ENCODE measurements at places on chromosomes 7 and 10.
A peak's percentile ranks its signal among the peaks of the same experiment; 100 is the strongest.

DNA sequence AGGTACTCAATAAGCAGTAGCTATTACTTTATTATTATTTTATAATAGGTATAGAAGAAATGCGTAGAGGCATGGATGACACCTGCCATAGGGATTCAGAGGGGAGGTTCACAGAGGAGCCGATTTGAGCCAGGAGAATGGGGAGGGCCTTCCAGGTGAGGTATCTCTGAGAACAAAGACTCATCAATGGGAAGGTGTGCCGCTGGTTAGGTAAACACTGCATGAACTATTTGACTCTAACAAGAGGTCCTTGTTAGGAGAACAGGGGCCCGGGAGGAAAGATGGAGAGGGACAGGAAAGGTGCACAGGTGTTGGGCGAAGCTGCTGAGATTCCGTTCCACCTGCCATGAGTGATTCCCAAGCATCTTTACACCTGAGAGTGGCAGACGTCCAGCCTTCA, 41.8 kb upstream of the TMEM273 start:
- DNase-seq = no peak

GRCh38 chr7:71846160-71846559, 566.0 kb downstream of the CALN1 start:
- DNase-seq = no peak

DNA sequence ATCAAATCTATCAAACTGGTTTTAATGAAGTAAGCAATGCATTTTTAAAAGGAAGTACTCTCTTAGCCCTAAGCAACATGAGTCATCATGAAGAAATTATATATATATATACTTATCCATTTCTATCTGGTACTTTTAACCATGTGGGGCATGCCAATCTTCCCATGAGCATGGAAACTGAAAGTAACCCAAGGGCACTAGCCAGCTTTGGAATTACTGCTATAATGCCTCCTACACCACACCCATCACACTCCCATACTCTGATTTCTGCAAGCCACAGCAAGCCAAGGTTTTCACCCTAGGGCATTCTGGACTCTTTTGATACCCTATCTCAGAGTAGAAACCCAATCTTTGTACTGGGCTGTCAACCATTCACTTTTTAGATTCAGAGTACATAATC, 204.6 kb downstream of the IMMP2L start:
- DNase-seq = peak; percentile 37

GRCh38 chr10:132644527-132645246, 107.1 kb downstream of the INPP5A start:
- DNase-seq = no peak

GRCh38 chr7:48667407-48667806, 256.9 kb upstream of the CDC14C start:
- no peak for DNase-seq

DNA sequence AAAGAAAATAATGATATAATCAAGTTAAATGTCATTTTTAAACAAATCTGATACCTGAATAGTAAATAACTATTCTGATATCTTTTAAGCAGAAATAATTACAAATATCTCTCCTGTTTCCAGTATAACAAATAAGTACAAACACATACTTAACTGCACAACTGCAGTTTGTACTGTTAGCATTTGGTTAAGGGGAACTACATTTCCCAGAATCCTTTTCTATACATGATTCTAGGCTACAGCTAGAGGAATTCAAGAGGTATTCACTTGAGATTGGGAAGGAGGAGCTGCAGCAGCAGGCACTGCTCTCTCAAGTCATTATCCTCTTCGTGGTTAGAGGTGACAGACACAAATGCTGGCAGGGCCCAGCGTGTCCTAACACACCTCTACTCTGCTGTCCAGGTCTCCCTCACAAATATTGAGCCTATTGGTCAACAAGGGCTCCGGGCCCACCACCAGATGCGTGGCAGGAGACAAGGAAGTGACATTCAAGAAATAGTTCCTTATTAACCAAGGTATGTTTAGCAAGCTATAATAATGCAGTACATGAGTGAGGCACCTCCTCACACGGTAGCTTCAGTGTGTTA, 255.1 kb upstream of the MKLN1 start:
- DNase-seq = peak; percentile 24

GRCh38 chr7:79778786-79779770, 325.6 kb upstream of the MAGI2 start:
- DNase-seq = peak; percentile 1

- no peak for DNase-seq
Observed at GRCh38 chr10:33631991-33632390, 297.5 kb upstream of the NRP1 start.

DNA sequence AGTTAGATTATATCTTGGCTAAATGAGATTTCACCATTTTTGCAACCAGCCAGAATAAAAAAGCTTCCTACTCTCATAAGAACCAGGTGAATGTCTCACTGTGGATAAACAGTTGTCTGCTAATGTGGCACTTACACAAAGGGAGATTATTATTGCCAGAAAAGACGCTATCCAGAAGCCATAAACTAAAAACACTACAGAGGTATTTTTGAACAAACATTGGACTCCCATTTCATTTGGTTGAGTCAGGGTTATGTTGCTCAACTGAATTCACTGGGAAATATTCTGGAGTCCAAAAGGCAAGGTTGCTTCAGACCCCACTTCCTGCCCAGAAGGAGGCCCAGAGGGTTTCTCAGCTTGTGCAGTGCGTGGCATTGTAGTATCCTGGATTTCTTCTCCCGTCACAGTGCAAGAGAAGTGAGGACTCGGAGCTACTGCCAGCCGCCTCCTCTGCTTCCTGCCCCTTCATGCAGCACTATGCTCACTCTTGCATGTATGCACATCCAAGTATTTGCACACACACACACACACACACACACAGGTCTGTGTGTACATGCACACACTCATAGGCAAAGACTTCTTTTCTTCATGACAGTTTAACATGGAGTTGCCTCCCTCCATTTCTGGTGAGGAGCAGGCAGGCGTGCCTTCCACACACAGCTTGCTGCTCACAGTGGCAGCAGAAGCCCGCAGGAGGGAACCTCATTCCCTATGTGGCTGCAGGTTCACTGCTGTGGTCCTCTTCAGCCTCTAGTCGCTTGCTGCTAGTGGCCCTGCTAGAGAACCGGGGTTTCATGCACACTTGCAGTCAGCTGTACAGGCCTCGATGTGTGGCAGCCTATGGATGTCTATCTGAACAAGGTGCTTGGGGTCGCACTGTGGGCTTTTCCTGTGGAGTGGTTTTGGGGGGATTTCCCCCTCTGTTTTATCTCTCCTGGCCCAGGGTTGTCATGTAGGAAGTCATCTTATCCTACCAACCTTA, 10.1 kb downstream of the DENND10 start:
- DNase-seq = peak; percentile 59

- DNase-seq = no peak
Observed at GRCh38 chr7:150877536-150877935, 25.2 kb downstream of the AOC1 start.

DNA sequence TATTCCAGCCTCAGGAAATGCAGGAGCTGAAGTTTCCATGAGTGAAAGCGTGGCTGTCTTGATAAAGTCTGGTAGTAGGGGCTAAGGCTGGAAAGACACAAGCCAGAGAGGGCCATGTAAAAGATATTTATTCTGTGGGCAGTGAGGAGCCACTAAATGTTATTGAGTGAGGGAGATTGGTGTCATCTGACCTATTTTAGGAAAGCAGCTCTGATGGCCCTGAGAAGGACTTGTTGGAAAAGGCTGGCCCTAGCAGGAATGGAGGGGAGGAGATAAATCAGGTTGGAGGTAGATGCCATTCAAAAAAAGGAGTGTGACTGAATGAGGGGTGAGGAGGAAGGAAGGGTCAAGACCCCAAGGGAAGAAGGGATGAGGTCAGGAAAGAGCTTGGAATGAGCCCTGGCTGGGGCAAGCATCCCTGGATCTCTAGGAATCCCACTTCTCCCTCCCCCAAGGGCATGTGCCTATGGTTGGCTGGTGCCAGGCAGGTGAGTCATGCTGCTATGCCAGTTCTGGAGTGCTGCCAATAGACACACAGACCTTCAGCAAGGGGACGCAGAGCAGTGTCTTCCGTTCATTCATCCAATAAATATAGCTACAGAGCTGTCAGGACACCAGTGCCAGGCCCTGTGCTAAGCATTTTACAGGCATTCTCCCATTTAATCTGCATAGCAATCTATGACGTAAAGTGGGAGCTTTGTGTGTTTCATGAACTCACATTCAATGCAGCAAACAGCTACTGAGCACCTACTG, 2.0 kb downstream of the ANKRD2 start:
- peak; percentile 97 for DNase-seq

DNA sequence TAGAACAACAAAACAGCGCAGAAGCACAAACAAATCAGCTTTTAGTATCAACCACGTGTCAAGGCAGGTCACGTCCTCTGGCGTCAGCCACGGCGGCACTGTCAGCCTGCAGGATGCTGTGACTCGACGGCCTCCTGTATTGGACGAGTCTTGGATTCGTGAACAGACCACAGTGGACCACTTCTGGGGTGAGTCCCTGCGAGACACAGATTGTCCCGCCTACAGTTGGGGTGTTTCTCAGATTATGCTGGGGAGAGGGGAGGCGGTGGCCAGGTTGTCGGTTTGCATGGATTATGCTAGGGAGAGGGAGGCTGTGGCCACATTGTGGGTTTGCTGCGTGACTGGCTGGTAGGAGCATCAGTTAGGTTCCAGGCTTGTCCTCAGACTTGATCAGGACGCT, 9.7 kb downstream of the SUN1 start:
- DNase-seq = no peak

- DNase-seq = peak; percentile 29
Observed at GRCh38 chr10:106189292-106189691, 975.2 kb downstream of the SORCS1 start.

DNA sequence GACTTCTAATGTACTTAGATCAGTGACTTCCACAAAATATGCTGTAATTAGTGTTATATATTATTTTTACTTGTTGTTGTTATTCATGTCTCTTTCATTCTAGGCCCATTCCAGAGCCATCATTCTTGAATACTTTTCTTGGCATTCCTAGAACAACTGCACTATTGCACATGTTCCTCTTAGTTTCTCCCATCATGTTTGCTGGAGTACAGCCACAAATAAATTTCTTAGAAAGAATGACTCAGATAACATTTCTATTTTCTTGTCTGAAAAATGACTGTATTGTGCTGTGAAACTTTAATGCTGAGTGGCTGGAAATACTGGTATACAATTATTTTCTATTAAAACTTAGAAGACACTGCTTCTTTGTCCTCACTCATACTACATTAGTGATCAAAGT, 651.0 kb upstream of the STEAP1 start:
- no peak for DNase-seq

DNA sequence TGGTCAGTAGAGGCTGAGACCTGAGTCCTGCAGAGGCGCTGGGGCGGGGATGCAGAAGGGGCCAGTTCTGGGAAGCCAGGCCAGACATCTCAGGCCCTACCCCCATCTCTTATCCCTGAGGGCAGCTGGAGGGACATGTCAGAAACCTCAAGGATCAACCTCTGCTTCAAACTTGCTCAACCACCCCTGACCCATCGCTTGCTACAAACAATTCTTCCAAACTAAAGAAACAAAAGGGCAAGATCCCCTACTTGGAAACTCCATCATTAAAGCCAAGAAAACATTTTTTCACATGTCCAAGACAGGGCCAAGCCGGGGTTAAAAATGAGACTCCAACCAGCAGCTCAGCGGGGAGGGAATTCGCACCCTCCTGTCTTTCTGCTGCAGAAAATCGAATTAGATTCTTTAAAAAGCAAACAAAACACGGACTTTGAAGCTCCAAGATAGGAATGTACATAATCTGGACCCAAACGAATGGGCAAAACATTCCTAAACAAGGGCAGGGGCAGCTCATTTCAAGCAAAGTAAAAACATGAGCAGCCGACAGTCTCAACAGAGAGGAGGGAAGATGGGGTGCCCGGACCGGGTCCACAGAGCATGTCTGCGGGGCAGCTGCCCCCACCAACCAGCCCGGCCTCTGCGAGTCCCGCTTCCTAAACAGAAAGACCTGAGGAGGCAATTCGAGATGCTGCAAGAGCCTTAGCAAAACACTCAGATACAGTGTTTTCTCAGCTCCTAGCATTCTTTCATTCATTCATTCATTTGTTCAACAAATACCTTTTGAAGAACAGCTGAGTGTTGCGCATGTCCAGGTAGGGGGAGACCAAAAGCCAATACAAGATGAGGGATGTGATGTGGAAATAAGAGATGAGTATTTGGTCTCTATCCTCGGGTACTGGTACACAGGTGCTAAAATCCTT, 44.8 kb downstream of the CHST15 start:
- no peak for DNase-seq

Measured in HT1080 (cell line).